Forelimb muscle (tissue), 1 donor: ENCODE measurements at places on chromosomes 12 and 14. TPM values are rescaled to one million over a fixed set of nuclear protein-coding genes. Genes with fewer than 3 reads are reported as not detected.

DNA sequence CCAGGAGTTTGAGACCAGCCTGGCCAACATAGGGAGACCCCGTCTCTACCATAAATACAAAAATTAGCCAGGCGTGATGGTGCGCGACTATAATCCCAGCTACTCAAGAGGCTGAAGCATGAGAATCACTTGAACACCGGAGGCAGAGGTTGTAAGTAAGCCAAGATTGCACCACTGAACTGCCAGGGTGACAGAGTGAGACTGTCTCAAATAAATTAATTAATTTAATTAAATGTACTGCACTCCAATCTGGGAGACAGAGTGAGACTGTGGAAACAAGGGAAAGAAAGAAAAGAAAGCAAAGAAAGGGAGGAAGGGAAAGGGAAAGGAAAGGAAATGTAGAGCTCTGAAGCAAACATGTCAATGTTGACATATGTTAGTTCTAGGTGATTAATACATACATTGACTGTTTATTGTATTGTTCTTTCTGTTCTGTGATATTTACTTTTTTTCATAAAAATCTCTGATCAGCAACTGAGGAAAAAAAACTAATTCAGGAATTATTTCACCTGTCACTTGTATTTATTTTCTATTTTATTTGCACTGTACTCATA is 99.6 kb downstream of the DENND5B start:
- DNase-seq: no peak

GRCh38 chr12:76990716-76991115 is 74.7 kb downstream of the E2F7 start:
- DNase-seq: no peak

Gene C14orf39
- 1.8 TPM for polyA plus RNA-seq

Gene SLC7A7
- polyA plus RNA-seq: 25.7 TPM
